ENCODE measurements at places on chromosomes 4 and X.

GRCh38 chr4:83180431-83180968 is 66.0 kb upstream of the PLAC8 start:
- no peak for DNase-seq

- no peak for DNase-seq
These were observed 5.1 kb upstream of the PRMT9 start for GRCh38 chr4:147689067-147689466.

DNA sequence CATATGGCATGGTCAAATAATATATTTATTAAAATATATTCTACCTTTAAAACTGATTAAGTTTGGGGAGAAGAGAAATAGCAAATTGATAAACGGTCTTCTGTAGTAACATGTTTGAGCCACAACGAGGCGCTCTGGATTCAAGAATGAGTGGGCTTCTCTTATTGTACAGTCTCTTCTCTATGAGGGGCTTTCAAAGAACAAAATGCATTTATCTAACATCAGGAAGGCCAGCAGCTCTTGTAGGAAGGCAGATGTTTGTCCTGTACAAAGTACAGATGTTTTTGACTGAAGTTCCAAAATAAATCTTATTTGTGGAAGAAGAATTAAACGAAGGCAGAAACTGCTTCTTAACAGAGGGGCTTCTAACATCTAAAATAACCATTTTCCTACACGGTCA is 153.6 kb downstream of the RASL11B start:
- no peak for DNase-seq

DNA sequence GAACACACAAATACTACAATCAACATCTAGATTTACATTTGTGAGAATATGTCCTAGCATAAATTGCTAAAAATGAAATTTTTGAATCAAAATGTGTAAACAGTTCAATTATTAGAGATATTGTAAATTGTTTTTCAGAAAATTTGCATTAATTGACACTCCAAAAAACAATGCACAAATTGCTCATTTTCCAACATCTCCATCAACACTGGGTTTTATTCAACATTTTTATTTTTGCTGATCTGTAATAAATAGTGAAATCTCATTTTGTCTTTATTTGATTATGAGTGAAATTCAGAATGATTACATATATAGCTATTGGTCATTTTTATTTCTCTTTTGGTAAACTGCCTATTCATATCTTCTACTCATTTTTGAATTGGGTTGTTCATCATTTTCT is 120.0 kb upstream of the GRIA3 start:
- no peak for DNase-seq

GRCh38 chrX:148385471-148385870 is 114.9 kb upstream of the AFF2 start:
- no peak for DNase-seq

DNA sequence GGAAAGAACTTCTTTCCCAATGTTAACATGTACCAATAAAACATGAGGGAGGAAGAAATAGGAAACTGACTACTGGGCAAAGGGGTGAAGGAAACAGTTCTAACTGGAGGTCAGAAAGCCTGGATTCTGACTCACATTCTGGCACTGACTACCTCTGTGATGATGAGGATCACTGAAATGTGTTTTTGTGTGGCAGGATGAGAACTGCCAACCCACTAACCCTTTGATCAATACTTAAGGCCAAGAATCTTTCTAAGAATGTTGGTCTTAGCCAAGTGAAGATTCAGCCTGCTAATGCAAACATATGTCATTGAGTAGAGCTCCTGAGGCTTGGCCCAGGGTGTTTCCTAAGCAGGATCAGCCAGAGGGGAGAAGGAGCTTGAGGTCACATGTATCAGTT is 4.6 kb downstream of the ALAS2 start:
- DNase-seq = no peak

DNA sequence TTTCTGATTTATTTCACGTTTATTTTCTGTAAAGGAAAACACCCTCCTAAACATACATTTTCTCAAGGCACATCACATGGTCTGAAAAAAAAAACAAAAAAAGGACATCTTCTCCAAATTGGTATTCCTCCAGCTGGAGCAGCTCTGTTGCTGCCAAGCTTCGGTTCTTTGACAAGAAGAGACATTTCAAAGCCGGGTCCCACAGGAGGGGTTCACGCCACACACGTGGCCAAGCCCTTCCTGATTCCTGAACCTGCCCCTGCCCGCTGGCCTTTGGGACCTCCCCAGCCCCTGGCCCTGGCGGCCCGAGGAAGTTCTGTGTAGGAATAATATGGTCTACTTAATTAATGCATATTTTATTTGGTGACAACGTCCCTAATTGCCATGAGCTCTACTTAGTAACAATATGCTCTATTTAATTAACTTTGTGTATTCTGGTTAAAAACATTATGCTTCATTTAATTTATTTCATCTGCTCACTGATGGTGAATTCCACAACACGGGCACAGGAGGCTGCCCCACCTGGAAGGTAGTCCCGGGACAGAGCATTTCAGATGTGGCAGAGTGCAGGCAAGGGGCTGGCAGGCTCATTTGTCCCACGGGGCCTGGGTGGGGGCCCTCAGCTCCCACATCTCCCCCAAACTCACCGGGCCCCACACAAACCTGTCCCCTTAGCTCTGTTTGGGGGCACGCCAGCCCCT is 5.4 kb upstream of the RGS12 start:
- DNase-seq = no peak

DNA sequence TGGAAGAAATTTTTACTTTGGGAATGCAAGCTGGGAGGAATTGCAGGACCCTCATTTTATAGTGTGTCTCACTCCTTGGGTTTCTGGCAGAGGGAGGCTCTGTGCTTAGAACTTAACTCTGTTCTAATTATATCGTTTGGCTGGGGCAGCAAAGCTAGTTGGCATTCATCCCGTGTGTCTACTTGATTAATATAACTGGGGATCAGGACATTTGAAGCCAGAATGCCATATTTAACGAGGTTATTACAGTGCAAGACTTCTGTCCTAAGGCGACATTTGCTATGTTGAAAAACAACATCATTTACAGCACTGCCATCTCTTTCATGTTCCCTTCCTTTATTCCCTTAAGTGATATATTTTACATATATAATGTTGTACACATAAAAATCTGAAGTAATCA is 179.1 kb upstream of the TBC1D9 start:
- no peak for DNase-seq

GRCh38 chr4:158850800-158851644 is 82.2 kb downstream of the FNIP2 start:
- no peak for DNase-seq

DNA sequence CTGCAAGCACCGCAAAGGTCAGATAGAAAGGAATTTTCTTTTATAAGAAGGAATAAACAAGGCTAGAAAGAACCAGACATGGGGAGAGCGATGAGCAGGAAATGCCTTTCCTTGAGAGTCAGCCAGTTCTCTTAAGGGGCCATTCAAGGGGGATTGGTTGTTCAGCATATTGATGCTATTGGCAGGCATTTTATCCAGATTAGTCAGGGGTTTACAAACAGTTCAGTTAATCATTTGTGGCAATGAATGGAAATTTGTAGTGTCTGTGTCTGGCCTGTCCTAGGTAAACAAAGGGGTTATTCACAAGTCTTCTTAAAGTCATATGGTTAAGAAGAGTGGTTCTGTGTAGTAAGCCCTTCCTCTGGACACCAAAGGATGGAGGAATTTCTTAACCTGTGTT is 184.7 kb upstream of the FRMPD4 start:
- no peak for DNase-seq

- DNase-seq = no peak
These were observed 34.8 kb upstream of the CBR4 start for GRCh38 chr4:169044714-169045447.

Data from H1 (cell line).